Stimulated activated CD4-positive, alpha-beta T cell treated with anti-CD3 and anti-CD28 coated beads, Interleukin-1b, Interleukin-23, amount 100 ng/mL, for 1 hour (primary cell): ENCODE measurements at places on chromosomes 16 and 17.

- DNase-seq = no peak
Measured at GRCh38 chr17:5468075-5468473, 708 bp downstream of the DHX33 start.

GRCh38 chr17:44094701-44095387 lies 24.3 kb downstream of the G6PC3 start:
- DNase-seq = no peak

GRCh38 chr17:75764417-75764710 lies 628 bp downstream of the GALK1 start:
- DNase-seq = no peak

- no peak for DNase-seq
Measured at GRCh38 chr16:77888871-77889270, 100.5 kb downstream of the VAT1L start.

- no peak for DNase-seq
Measured at GRCh38 chr17:34465789-34466188, 102.8 kb upstream of the CCL1 start.
